ENCODE measurements at places on chromosomes 3 and 15.

- DNase-seq, result no peak
These were observed 296.9 kb downstream of the NTRK3 start for GRCh38 chr15:87959662-87960061.

GRCh38 chr15:52146261-52146660 is 33.7 kb upstream of the BCL2L10 start:
- no peak for DNase-seq

DNA sequence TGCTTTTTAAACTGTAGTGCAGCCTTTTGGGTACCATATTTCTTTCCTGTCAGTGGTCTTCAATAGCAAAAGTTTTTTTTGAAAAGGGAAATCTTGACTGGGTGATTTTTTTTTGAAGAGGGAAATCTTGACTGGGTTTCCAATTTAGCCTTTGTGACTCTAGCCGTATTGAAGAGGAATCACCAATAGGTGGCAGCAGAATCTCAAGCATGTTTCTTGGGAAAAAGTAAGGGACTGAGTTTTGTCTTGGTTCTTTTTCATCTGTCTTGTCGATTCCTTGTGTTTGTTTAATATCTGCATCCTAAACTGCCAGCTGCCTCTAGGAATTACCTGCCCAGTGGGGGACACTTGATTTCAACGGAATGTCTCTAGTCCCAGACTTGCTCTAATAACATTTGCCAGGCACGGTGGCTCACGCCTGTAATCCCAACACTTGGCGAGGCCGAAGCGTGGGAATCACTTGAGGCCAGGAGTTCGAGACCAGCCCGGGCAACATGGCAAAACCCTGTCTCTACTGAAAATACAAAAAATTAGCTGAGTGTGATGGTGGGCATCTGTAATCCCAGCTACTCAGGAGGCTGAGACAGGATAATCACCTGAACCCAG is 89.2 kb downstream of the RBPMS2 start:
- peak; percentile 18 for DNase-seq

- no peak for DNase-seq
These were observed 302.2 kb upstream of the NR2E3 start for GRCh38 chr15:71508081-71508682.

- DNase-seq, result no peak
These were observed 221.1 kb upstream of the TLE3 start for GRCh38 chr15:70318594-70319465.

GRCh38 chr15:83928392-83928734 is 274.4 kb downstream of the ADAMTSL3 start:
- no peak for DNase-seq

DNA sequence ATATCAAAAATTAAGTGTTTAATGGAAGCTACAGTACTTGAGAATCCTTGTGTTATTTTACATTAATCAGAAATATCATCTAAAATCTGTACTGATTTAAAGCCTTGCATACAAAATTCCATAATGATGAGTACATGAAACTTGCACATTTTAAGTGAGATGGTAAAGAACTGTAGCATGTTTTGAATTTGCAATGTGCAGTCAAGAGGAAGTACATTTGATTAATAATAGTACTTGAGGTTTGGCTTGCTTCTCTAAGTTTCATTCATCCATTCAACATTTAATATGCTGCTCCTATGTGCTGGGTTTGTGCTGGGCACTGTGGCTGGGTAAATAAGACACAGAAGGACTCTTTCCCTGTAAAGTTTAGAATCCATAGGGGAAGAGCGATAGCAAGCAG is 332.3 kb downstream of the CNTN3 start:
- no peak for DNase-seq

- no peak for DNase-seq
These were observed 270.8 kb downstream of the CACNA2D3 start for GRCh38 chr3:54393150-54393549.

DNA sequence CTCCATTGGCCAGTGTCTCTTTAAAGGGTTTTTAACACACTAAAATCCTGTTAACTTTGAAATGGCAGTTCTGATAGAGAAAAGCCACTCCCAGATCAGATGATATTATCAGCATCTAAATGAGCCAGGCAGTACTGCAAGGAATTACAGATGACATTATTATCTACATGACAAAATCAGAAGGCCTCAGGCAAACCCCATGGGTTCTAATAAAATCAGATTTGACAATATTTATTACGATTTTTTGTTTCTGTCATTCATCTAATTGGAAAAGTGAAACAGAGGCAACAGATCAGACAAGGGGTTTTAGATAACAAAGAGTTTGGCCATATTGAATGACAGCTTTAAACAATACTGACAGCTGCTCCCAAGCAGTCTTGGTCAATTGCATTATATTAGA is 112.7 kb downstream of the FEZF2 start:
- DNase-seq, result no peak

GRCh38 chr3:72593881-72594397 is 254.3 kb downstream of the SHQ1 start:
- no peak for DNase-seq

- DNase-seq, result no peak
These were observed 9.1 kb downstream of the CDAN1 start for GRCh38 chr15:42727750-42728381.

DNA sequence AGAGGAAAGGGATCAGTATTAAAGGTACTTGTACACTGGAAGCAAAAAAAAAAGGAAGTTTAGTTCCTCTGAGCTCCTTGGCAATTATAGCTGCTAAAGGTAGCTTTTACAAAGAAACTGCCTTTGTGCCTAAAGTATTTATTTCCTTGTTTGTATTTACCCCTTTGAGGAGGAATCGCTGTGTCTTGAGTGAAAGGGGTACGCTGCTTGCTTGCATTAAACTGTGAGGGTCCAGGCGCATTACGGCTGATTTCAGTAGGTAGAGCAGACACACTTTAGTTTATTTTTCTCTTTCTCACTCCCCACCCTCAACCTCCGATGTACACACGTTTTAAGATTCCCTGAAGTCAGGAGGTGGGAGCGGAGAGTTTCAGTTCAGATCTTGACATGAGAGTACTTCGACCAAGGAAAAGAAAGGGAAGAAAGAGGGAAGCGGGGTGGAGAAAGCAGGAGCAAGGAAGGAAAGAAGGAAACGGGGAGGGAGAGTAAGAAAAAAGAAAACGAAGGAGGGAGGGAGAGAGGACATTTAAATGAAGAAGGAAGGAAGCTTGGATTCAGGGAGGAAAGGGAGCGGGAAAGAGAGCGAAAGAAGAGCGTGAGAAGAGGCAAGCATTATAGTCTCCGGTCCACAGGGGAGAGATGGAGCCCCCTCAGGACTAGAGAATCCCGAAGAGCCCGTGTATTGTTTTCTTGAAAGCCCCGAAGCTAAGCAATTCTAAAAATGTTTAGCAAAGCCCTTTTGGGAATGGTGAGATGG is 1.2 kb upstream of the MME start:
- no peak for DNase-seq

- DNase-seq, result no peak
These were observed 91.8 kb upstream of the PFN2 start for GRCh38 chr3:150062492-150062891.

GRCh38 chr3:119831022-119831421 is 49.1 kb downstream of the NR1I2 start:
- no peak for DNase-seq

- no peak for DNase-seq
These were observed 53.7 kb upstream of the MAGI1 start for GRCh38 chr3:66092175-66092995.

DNA sequence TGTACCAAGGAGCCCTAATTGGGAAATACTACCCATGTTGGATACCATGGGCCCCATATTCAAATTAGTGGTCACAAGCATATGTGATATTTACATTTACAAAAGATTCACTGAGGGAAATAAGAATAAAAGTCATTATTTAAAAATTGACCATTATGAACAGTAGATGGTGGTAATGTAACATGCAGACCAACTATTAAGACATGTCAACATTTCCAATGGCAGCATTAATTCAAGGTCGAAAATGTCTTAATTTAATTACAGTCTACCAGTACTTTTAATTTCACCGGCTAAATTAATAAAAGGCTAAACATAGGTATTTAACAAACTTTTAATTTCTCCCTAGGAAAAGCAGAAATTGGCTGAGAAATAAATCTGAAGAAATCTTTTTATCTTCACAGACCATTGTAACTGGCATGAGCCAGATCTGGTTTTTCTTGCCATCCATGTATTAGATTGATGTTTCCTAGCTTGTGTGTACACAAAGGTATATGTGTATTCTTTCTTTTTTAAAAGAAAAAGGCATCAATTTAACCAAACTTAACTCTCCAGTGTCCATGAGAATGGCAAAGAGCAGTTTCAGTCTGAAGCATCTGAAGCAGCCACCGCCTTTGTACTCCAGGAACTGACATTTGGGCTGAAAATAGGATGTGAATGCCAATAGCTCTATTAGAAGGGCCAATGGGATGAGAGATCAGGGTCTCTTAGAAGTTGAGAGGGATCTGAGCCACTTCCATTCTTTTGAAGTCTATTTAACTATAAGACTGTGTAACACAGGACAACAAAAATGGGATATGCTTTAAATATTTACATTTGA is 26.6 kb downstream of the NEK11 start:
- DNase-seq, result peak; percentile 35

GRCh38 chr3:30400926-30401325 is 205.5 kb upstream of the TGFBR2 start:
- DNase-seq, result peak; percentile 75

- no peak for DNase-seq
These were observed 17.4 kb downstream of the POLG start for GRCh38 chr15:89317186-89317720.

GRCh38 chr3:63922491-63923199 is 10.5 kb upstream of the SCAANT1 start:
- no peak for DNase-seq

DNA sequence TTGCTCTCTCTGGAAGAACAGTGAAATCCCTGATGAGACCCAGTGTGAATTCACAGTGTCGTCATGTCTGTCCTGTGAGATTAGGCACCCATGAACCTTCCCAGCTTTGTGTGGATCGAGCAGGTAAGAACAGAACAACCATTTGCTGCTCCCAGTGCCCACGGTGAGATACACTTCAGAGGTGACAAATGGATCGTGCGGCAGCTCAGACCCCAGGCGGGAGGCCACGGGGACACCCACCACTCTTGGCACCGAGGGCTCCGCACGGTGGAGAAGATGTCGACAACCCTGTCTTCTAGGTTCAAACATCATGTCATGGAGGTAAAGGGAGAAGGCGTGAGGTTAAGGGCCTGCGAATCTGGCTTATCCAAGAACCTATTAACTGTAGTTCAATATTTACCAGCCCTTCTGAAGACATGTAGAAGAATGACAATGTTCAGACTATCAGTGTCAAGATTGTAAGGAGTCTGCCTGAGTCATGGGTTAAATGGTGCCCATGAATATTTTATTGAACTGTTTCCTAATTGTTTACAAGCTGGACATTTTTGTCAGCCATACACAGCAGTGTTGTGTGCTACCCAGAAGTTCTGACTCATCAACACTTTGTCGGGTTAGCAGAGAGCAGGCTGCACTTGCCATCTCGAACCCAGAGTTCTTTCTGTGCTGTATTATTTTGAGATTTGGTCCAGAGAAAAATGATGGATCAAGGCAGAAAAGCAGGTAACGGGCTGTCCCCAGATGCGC is 15.5 kb upstream of the PCSK6 start:
- DNase-seq, result no peak

- DNase-seq, result peak; percentile 15
These were observed 7.0 kb upstream of the RNF111 start for GRCh38 chr15:58980351-58980939.

DNA sequence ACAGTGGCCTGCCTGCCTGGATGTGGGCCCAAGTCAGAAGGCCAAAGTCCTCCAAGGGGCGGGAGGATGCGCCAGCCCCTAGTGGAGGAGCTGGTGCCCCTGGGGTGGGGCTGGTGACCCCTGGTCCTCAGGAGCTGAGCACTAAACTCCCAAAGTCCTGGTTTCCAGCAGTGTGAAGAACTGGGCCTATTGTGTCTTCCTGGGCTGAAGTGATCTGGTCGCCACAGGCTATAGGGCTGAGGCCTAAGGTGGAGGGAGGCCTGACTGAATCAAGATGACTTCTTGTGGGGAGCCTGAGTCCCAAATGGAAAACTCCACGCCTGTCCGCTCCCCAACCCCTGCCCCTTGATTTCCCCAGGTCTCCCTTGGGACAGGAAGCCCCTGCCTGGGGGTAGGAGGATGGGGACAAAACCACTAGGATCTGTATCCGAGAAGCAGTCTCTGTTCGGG is 753 bp upstream of the FES start:
- DNase-seq, result no peak

DNA sequence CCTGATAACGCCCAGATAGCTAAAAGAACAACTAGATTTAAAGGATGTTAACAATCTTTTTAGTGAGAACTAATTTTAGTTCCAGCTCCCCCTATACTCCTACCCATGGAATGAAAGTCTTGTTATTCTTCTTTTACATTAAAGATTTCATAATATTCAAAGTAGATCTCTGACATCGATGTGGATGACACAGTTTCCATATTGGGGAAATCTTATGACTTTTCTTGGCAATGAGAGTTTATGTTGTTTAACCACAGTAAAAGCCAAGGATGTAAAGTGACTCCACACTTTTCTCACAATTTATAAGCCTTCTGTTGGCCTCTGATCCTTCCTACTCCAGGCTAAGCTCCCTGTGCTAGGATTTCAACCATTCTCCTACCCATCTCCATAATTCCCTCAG is 332.6 kb upstream of the KCNMB2 start:
- no peak for DNase-seq

DNA sequence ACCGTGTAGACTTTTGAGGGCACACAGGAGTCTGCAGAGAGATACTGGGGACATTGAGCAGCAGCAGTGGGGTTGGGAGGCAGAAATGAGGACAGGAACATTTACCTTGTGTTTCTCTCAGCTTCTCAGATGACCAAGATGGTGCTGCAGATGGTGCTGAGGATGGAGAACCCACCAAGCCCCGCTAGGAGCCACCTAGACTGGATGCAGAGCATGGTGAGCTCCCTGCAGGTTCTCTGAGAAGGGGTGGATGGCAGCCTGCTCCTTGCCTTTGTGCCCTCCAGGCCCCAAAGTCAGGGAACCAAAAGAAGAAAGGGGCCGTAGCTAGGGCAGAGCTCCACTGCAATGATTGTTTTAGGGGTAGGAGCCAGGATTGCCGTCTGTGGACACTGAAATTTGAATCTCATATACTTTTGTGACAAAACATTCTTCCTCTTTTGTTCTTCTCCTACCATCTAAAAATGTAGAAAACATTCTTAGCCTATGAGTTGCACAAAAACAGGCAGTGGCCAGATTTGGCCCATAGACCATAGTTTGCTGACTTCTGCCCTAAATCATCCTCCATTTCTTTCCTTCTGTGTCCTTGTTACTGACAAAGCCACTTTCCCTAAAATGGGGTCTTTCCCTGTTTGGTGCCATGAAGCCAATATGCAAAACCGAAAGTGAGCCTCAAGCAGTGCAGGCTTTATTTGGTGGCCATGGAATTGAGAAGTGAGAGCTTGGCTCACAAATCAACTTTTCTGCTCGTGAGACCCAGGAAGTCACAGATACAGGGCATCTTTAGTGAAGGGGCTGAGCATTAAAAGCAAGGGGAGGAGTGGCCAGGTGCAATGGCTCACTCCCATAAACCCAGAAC is 11.9 kb upstream of the MUC20 start:
- DNase-seq, result no peak

GRCh38 chr15:98455904-98456303 is 192.4 kb upstream of the IGF1R start:
- DNase-seq, result no peak

GRCh38 chr3:51819709-51820406 is 40.8 kb upstream of the IQCF6 start:
- no peak for DNase-seq

- no peak for DNase-seq
These were observed 78.3 kb downstream of the B3GALNT1 start for GRCh38 chr3:161026612-161027510.

GRCh38 chr3:179071027-179071322 is 634 bp downstream of the ZMAT3 start:
- no peak for DNase-seq

GRCh38 chr15:101539492-101539891 is 50.0 kb upstream of the PCSK6 start:
- DNase-seq, result no peak

- DNase-seq, result no peak
These were observed 14.2 kb downstream of the NIT2 start for GRCh38 chr3:100348727-100349126.
